ENCODE measurements at places on chromosomes 2 and 18.

GRCh38 chr2:69724540-69725159, 17.3 kb upstream of the ANXA4 start:
- peak; percentile 77 for DNase-seq

GRCh38 chr2:62663411-62663810, 42.1 kb upstream of the EHBP1 start:
- DNase-seq: no peak

GRCh38 chr2:46545015-46545839, 65.9 kb downstream of the TMEM247 start:
- no peak for DNase-seq

DNA sequence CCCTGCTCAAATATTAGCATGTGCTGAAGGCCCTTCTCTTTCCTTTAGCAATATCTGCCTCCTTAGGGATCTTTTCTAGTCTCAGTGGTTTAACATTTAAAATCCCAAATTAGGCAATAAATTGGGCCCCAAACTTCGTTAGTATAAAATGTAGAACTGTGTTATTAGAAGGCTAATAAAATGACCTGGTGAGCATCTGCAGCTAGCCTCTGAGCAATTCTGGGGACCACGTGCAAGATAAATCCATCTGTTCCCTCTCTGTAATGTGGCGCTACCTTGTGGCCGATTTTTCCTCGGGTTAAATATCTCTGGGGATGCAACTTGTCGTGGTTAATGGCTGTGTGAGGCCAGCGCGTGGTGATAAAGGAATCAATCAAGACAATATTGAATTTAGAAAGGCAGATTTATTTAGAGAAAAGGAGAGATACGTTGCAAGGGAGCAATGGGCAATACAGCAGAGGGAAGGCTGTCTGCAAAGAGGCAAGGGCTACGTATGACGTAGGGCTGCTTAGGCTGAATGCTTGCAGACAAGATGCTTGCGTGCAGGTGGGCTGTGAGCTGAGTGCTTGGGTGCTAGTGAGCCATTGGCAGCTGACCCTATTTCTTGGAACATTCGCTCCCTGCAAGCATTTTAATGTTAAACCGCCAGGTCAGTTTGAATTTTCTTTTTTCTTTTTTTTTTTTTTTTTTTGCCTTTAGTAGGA, 18.5 kb upstream of the IL36G start:
- no peak for DNase-seq

- DNase-seq: no peak
Measured at GRCh38 chr2:104872866-104873688, 19.2 kb downstream of the POU3F3 start.

DNA sequence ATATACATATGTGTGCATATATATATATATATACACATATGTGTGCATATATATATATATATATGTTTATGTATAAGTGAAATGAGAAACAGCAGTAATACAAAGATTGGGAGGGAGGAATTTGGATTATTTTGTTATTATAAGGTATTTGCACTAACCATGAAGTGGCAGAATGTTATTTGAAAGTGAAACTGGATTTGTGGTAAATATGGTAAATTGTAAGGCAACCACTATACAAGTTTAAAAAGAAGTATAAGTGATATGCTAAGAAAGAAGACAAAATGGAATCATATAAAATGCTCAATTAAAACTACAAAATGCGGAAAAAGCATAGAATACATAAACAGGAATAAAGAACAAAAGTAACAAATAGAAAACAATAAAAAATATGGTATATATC, 37.5 kb downstream of the FBXO15 start:
- DNase-seq: no peak

DNA sequence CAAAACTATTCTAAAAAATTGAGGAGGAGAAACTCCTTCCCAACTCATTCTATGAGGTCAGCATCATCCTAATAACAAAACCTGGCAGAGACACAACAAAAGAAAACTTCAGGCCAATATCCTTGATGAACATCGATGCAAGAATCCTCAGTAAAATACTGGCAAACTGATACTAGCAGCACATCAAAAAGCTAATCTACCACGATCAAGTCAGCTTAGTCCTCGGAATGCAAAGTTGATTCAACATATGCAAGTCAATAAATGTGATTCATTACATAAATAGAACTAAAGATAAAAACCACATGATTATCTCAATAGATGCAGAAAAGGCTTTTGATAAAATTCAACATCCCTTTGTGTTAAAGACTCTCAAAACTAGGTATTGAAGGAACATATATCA, 63.1 kb downstream of the EHBP1 start:
- no peak for DNase-seq

DNA sequence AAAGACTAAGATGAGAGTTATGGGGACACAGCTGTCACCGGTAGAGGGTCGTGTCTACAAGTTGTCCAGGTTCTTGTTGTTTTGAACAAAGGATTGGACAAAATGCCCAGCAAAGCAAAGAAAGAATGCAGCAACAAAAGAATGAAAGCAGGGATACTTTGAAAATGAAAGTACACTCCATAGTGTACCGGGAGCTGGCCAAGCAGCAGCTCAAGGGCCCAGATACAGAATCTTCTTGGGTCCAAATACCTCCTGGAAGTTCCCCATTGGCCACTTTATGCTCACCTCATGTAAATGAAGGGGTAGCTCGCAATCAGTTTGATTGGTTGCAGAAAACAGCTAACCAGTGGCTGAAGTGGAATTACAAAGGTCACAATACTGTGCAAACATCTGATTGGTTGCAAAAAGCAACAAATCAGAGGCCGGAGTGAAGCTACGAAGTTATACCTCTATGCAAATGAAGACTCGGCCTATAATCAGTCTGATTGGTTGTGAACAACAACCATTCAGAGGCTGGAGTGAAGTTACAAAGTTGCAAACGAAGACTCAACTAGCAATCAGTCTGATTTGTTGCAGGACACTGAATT, 474.9 kb upstream of the TMEFF2 start:
- no peak for DNase-seq

DNA sequence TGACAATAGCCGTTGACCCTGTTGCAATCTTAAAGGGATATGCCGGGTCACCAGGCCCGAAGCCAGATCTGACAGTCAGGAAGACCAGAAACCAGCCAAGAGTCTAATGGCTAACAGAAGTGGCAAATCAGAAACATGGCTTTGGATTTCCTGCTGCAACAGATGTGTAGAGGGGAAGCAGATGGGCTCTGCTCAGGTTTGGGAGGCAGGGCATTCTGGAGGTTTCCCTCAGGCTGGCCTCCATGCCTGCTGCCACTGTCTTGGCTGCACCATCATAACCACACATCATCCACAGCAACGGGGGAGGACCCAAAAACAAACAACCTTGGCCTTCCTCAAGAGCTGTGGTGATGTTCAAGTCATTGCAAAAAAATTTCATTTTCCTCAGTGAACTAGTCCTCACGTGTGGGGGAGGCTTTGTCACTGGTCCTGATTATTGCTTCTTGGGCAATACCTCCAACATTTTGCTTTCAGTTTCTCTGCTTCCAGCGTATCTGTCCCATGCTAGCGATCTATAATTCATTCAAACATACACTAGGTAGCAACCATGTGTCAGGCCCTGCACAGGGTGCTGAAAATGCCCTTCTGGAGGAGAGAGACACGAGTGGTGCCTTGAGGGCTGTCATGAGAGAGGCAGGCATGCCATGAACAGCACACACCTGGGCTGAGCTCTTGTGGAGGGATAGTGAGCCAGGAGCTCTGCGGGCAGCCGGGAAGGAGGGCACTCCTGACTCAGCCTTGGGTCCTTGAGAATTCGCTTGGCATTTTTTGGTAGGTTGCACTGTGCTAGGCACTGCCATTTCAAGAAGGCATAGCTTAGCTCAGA, 48.2 kb upstream of the LGALSL start:
- no peak for DNase-seq

DNA sequence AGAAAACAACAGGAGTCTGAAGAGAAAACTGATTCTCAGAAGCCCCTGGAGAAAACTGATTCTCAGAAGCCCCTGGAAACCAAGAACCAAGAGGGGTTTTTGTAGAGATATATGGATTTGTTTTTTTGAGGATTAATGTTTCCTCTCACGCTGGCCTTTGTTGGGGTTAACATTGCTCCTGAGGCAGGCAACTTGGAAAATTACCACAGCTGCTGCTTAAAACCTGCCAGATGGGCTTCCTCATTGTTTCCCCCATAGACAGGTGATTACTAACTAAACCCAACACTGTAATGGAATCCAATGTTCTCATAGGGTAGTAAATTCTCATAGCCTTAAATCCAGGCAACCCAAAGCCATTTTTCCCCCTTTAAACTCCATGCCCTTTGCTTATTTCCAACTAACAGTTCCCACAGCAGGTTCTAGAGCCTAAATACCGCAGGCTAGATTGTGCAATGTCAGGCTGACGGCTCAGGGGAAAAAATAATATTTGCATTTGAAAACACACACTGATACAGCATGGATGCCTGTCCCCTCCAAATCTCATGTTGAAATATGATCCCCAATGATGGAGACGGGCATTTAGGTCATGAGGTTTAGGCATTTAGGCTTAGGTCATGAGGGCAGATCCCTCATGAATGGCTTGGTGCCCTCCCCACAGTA, 272.3 kb upstream of the PKDCC start:
- DNase-seq: no peak

- no peak for DNase-seq
Measured at GRCh38 chr2:201579536-201579935, 63.8 kb downstream of the TMEM237 start.

DNA sequence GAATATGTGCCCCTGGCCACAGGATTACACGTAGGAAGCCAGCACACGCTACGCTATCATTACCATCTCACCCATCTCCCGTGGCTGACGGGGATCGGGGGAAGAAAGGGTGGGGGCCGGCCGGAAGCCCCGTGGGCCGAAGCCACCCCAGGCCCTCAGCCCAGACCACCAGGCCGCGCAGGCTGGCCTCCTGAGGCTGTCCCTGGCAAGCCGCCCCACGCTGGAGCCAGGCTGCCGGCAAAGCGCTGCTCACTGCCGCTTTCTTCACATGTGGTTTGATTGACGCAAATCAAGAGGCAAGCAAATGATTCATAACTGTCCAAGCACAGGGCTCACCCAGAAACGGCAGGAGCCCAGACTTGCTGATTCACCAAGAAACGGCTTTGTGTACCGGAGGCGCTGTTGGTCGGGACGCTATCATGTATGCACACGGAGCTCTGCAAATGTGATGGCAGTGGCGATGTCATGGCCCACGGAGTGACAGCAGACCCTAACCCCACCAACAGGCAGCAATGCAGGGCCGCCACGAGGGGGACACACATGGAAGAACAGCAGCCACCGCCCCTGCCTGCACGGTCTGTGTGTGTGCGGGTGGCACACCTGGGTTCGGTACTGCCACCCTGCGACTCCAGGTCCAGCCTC, 125.7 kb downstream of the HDAC4 start:
- DNase-seq: peak; percentile 86

- DNase-seq: no peak
Measured at GRCh38 chr2:212845941-212846340, 305.5 kb downstream of the IKZF2 start.

DNA sequence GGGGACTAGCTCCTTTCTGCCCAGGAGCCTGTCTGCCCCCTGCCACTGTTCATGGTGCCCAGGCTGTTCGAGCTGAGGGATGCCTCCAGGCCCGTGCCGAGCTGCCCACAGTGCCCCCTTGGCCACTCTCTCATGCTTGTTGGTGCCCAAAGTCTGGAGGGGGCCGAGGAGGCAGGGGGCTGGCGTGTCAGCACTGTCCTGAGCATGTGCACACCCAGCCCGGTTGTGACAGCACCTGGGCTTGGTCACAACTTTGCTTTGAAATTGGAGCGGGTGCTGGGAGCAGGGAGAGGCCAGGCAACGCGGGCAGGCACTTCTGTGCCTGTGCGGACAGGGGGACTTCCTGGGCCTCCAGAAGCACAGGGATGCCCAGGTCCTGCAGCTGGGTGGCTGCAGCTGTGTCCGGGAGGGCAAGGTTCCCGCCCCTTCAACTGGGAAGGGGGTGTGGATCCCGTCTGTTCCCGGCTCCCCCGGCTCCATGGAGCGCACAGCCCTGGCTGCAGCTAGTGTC, 22.2 kb upstream of the RAPGEF4 start:
- no peak for DNase-seq

- DNase-seq: no peak
Measured at GRCh38 chr2:45127891-45128290, 118.6 kb upstream of the SIX2 start.

DNA sequence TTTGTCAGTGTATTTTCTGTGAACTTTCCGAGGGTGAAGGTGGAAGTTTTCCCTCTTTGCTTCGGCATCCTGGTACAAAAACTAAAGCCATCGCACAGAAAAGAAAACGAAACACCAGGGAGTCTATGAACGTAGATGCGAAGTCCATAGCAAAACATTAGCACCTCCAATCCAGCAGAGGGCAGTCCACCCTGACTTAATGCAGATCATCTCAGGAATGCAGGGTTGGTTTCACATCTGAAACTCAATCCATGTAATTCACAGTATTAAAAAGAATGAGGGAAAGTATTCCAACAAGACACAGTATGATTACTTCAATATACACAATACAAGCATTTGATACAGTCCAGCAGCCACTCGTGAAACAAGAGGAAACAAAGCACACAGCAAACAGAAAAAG, 70.8 kb downstream of the RTP5 start:
- no peak for DNase-seq

GRCh38 chr18:61972389-61973264, 79.8 kb upstream of the RNF152 start:
- DNase-seq: no peak

GRCh38 chr2:79793006-79793405, 280.2 kb downstream of the CTNNA2 start:
- no peak for DNase-seq

GRCh38 chr18:28905509-28905908, 728.6 kb upstream of the CDH2 start:
- DNase-seq: no peak

- DNase-seq: no peak
Measured at GRCh38 chr2:1804865-1805264, 60.5 kb upstream of the PXDN start.

- DNase-seq: no peak
Measured at GRCh38 chr2:32758232-32758631, 130.4 kb downstream of the TTC27 start.

- no peak for DNase-seq
Measured at GRCh38 chr2:133434959-133435668, 133.1 kb downstream of the NCKAP5 start.

DNA sequence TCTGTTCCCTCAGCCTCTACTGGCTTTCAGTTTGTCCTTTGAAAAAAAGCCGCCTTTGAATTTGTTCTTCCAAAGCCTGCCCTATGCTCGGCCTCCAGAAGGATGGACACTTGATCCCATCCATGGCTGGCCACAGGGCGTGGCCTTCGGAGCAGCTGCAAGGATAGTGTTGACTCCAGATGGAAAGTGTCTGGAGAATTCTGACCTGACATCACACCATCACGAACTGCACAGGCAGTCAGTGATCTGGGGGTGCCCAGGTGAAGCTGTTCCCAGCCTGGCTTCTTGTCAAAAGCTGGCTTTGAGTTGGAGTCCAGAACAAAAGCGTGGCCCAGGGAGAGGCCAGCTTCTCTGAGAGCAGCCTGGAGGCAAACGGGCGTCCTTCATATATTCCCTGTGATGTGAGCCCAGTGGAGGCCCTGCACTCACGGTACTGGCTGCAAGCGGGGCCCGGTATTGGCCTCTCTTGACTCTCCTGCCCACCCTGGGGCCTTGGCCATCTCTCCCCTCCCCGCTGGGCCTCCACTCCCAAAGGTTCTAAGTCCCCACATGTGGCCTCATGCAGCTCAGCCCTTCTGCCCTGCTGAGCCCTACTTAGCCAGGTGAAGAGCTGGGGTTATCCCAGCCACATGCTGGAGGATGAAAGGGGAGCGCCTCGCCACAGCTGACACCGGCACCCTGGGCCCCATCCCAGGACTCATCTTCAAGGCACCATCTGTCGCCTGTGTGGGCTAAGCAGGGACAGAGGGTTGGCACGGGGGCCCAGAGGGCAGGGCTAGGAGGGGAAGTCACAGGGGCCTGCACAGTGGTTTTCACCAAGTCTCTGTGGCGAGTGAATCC, 20.4 kb upstream of the ATOH8 start:
- DNase-seq: no peak

GRCh38 chr2:240988571-240989271, 9.7 kb upstream of the SNED1 start:
- DNase-seq: no peak
